Renal cortical epithelial cell (primary cell): ENCODE measurements at places on chromosomes 6 and 20. TPM values are rescaled to one million over a fixed set of nuclear protein-coding genes. Genes with fewer than 3 reads are reported as not detected.

DNA sequence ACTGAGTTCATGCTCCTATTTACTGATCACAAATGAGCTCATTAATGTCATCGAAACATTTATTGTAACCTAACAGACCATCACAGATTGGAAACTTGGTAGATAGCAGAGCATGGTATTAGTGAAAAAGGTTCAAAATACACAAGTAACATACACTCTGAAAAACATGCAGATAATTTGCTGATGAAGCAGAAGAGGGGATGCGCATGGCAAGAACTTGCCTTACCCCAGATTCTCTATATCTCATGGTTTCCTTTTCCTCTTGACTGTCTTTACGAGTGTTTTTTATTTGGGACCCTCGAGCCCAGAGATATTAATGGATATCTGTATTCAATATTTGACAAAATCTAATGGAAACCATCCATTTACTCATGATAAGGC is 37.6 kb downstream of the QRSL1 start:
- DNase-seq: no peak

DNA sequence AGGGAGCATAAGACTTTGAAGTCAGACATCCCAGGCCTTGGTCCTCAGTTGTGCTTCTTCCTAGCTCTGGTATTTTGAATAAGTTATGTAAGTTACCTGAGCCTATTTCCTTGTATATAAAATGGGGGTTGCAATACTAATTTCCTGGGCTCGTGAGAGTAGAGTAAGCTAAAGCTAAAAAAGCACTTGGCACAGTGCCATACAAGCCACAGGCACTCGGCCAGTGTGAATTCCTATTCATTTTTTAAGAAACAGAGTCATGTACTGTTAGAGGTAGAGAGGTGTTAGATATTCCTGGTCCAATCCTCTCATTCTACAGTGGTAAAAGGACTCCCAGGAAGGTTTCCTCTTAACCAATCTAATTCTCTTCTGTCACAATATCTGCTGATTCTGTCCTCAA is 79.6 kb upstream of the EPB41L1 start:
- DNase-seq: peak; percentile 50

GRCh38 chr20:5714261-5715041 is 35.8 kb upstream of the SHLD1 start:
- DNase-seq: peak; percentile 82

GRCh38 chr6:1215884-1216487 is 95.9 kb upstream of the FOXQ1 start:
- no peak for DNase-seq

- DNase-seq: peak; percentile 86
Measured at GRCh38 chr6:155188707-155189496, 74.9 kb upstream of the CLDN20 start.

- peak; percentile 81 for DNase-seq
Measured at GRCh38 chr6:152404936-152405595, 232.1 kb downstream of the SYNE1 start.

GRCh38 chr20:17679941-17680835 is 1.9 kb downstream of the RRBP1 start:
- DNase-seq: peak; percentile 80

- peak; percentile 77 for DNase-seq
Measured at GRCh38 chr6:141874930-141875602, 257.7 kb upstream of the GJE1 start.

GRCh38 chr6:90656325-90656724 is 69.5 kb upstream of the MAP3K7 start:
- no peak for DNase-seq

- DNase-seq: no peak
Measured at GRCh38 chr6:134541001-134541400, 223.1 kb upstream of the SGK1 start.

- DNase-seq: no peak
Measured at GRCh38 chr20:22411286-22411626, 173.1 kb downstream of the FOXA2 start.

DNA sequence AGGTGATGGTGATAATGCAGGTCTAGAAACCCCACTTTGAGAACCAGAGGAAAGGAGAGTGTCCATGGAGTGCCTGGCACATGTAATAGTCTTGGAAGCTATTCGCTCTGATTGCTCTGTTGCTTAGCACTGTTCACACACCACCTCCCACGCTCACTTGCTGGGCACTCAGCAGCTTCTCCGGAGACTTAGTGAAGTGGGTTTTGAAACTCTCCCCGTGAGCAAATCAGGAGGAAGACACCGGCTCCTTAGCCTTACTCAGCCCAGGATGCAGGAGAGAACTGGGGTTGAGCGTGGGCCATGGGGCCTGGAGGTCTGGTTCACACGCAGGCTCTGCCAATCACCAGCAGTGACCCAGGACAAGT is 22.2 kb downstream of the BMP7 start:
- DNase-seq: no peak

HLA-DRB5 gene
- 0.20 and 0.87 TPM in 2 replicates for total RNA-seq

SYCP2 gene
- total RNA-seq: 2.4 and 6.1 TPM in 2 replicates
